ENCODE measurements at places on chromosomes 1 and 21. TPM values are rescaled to one million over a fixed set of nuclear protein-coding genes. Genes with fewer than 3 reads are reported as not detected.

Gene RAP1GAP
- 1.2 TPM for total RNA-seq

Gene RUNX3
- total RNA-seq = 258 TPM

Gene PGLYRP4
- not detected for total RNA-seq

Gene CLDN17
- not detected for total RNA-seq

Gene CDC14A
- 9.5 TPM for total RNA-seq

Gene AXDND1
- 0.69 TPM for total RNA-seq

Gene SLAMF9
- not detected for total RNA-seq

Gene KCNK1
- 3.1 TPM for total RNA-seq

Gene CD53
- 163 TPM for total RNA-seq

Gene DNASE2B
- total RNA-seq = not detected

Gene FMO4
- total RNA-seq = 1.3 TPM

Gene S100A6
- total RNA-seq = 188 TPM

Gene LGR6
- total RNA-seq = 0.08 TPM

Gene SVBP
- 10.2 TPM for total RNA-seq

Gene TOR3A
- 38.7 TPM for total RNA-seq

Gene TRIM45
- 0.15 TPM for total RNA-seq

Gene EDN2
- total RNA-seq = not detected

Gene LCE1E
- total RNA-seq = not detected

Gene USP48
- 52.2 TPM for total RNA-seq

Gene HSD3B2
- 0.98 TPM for total RNA-seq

Gene LRRIQ3
- 1.4 TPM for total RNA-seq

Gene PARP1
- total RNA-seq = 209 TPM

Gene SAMD13
- not detected for total RNA-seq

Gene TRIM46
- 3.5 TPM for total RNA-seq

Gene TMEM200B
- 1.0 TPM for total RNA-seq

Gene AMY2A
- not detected for total RNA-seq

Gene LCE2A
- total RNA-seq = not detected

Gene PPP1R12B
- total RNA-seq = 8.1 TPM

Gene FAM20B
- 35.1 TPM for total RNA-seq

Gene CNTN2
- not detected for total RNA-seq

Gene FBXO28
- 34.1 TPM for total RNA-seq

Gene INAVA
- 0.13 TPM for total RNA-seq

Gene TTLL7
- 0.57 TPM for total RNA-seq

Gene LIPI
- not detected for total RNA-seq

Gene AIRE
- total RNA-seq = not detected

Gene HSPB7
- 0.16 TPM for total RNA-seq

Gene RIPK4
- total RNA-seq = 0.20 TPM

Gene CYP4Z1
- not detected for total RNA-seq

Gene C1orf105
- not detected for total RNA-seq

Gene PPM1J
- not detected for total RNA-seq

Gene TMEM51
- 0.27 TPM for total RNA-seq

Gene LIN28A
- total RNA-seq = 0.57 TPM

Gene ERICH3
- not detected for total RNA-seq

Data from activated T-cell treated with anti-CD3 and anti-CD28 coated beads, Interleukin-2, amount 50 U/mL, for 4 hours (primary cell).